ENCODE measurements at places on chromosomes 16 and 17. TPM values are rescaled to one million over a fixed set of nuclear protein-coding genes. Genes with fewer than 3 reads are reported as not detected.
A peak's percentile ranks its signal among the peaks of the same experiment; 100 is the strongest.

The SLC35G6 gene
- total RNA-seq: not detected

The PRSS27 gene
- total RNA-seq: 0.83 TPM

The NRN1L gene
- total RNA-seq: not detected

The STX1B gene
- 2.6 TPM for total RNA-seq

The KRT39 gene
- not detected for total RNA-seq

DNA sequence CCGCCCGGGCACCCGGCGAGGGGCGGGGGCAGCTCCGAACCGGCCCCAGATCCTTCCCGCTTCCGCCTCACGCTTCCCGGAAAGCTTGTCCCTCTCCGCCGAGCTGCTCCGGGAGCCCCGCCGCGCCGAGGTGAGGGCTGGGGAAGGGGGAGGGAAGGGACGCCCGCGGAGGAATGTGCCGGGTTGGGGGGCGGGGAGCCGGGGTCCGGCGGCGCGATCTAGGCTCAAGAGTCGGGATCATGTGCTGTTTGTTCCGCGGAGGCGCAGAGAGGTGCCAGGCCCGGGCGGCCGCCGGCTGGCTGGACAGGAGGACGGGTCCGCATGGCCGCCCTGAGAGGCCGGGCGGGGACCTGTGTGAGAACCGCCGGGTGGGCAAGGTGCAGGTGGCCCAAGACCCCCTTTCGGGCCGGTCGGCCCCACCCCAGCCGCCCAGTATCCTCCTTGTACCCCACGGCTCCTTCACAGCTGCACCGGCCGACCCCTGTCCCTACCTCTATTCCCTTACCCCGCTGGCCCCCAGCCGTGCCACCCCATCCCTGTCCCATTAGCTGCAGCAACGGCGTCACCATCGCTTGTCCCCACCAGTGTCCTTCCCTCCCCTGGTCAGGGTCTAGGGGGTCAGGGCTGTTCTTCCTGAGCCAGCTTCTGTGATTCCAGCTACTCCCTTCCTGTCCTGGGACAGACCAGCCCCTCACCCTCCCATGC lies 429 bp downstream of the KIF1C start:
- no peak for DNase-seq

DNA sequence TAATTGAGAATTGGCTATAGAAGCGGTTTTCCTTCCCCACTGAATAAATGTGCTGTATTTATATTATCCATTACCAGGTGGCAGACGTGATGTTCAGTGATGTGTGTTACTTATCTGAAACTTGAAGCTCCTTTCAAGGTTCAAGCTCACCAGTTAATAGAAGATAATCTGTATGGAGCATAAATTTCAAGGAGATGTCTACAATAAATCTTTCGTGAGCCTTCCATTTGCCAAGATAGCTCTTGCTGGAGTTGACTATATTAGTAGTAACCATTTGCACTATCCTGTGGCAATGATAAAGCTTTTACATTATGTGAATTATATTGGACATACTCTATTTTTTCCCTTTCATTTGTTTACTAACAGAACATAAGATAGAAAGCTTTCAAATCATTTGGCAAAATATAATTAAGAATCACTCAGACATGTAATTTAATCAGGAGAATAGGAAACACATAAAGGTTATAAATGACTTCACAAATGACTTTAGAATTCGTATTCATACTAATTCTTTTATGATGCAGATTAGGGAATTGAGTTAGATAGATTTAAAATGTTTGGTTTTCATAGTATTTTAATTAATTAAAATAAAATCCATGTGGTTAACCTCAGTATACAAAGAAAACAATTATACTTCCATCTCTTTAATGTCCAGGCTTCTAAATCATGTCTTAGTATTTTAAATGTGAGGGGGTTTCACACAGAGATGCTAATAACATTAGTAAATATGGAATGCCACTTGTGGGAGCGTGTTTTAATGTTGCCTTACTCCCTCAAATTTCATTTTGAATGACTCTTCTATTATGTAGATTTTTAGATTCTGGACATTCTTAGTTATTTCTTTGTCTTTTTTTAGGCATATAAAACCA lies 664.4 kb upstream of the CDH8 start:
- no peak for DNase-seq

DNA sequence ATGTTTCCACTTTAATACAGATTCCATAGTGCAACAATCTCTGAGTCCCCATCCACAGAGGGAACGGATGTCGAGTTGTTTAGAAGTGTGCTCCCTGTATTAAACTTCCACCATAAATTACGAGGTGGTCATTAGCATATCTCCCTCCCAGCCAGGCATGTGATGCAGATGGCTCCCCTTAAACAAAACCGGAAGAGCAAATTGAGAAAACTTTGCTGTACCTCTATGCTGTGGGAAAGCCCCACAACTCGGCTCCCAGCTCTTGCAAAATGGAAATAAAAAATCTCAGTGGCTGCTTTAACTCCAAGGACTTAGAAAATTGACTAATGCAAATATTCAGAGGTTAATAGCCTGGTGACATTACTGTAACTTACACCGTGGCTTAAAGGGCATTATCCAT lies 290.9 kb downstream of the MAF start:
- DNase-seq: no peak

GRCh38 chr16:66678337-66678736 lies 18.2 kb downstream of the CMTM4 start:
- no peak for DNase-seq

DNA sequence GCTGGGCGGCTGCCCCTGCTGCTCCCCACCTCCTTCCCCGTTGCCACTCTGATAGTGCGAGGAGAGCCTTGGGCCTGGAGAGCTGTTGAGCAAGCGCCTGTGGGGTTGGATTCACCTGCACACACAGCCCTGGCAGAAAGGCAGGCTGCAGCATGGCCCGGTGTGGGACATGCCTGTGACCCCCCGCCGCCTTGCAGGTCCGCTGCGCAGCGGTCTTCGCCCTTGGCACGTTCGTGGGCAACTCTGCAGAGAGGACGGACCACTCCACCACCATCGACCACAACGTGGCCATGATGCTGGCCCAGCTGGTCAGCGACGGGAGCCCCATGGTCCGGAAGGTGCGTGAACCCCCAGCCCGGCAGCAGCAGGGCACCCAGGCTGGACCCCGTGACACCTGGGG lies 106.8 kb upstream of the CHMP6 start:
- DNase-seq: no peak

- no peak for DNase-seq
Observed at GRCh38 chr16:83305092-83305491, 502.7 kb upstream of the HSBP1 start.

DNA sequence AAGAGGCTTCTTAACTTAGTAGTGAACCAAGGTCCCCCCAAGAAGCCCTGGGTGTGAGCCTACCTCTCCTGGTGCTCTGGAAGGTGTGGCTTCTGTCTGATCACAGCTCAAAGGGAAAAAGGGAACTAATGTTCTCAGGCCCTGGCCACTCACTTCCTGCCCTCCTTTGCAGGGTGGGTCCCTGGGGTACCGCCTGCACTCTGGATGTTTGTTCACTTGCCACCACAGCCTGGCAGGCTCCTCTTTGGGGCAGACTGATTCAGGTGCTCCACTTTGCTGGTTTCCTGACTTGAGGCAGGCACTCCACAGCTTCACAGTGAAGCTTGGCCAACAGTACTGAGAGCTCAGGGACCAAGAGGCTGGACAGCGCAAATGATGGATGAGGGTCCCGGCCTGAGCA lies 5.9 kb upstream of the MYO15A start:
- no peak for DNase-seq

- DNase-seq: peak; percentile 65
Observed at GRCh38 chr17:50148226-50149090, 2.0 kb downstream of the PPP1R9B start.

DNA sequence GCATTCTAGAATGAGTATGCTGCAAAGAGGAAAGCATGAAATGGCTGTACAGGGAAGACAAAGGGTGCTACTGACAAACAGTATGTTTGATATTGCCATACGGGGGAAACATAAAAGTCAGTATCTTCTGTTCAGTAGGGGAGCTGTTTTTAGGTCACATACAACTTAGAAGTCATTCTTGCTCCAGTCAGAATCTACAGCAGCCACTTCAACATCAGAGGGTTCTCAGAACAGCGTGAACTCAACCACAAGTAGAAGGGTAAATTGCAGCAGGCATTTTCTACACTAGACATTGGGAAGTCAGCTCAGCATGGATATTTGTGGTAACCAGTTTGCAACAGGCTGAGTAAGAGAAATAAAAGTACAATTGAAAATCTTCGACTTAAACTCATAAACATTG lies 1241.8 kb upstream of the GOT2 start:
- DNase-seq: no peak

- no peak for DNase-seq
Observed at GRCh38 chr16:87344165-87344930, 27.2 kb upstream of the C16orf95 start.

DNA sequence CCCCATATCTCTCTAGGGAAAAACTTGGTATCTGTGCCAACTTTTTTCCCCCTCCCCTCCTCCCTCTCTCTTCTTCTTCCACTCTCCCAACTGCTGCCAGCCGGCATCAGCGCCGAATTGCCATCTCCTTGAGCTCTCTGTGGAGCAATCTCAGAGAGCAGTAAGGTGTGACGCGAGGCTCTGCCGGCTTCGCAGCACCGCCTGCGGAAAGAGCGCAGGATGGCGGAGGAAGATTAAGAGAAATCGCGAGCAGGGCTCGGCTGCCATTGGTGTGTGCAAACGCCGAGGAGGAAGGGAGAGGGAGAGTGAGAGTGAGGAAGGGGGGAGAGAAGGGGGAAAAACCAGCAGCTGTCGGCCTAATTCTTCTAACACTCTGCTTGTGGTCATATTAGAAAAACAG lies 44.2 kb downstream of the NEUROD2 start:
- no peak for DNase-seq

- DNase-seq: no peak
Observed at GRCh38 chr16:88430524-88431446, 22.3 kb upstream of the ZFPM1 start.

DNA sequence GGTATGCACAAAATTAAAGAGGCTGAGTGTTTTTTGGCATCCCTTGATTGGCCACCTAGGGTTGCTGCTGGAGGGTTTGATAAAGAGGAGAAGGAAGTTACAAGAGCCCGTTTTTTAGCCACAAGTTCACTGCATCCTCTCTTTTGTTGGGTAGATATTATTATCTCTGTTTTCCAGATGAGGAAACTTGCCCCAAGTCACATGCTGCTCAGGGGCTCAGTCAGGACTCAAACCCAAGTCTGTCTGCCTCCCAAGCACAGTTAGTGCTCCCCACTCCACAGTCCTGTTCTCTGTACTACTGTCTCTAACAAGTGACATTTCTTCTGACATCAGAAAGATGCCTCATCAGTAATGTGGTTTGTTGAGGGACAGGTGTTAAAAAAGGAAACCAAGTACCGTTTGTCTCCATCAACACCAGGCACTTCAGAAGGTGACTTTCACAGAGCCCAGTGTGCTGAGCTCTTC lies 1.4 kb downstream of the NT5M start:
- no peak for DNase-seq

- no peak for DNase-seq
Observed at GRCh38 chr16:877242-878071, 76.9 kb upstream of the GNG13 start.

DNA sequence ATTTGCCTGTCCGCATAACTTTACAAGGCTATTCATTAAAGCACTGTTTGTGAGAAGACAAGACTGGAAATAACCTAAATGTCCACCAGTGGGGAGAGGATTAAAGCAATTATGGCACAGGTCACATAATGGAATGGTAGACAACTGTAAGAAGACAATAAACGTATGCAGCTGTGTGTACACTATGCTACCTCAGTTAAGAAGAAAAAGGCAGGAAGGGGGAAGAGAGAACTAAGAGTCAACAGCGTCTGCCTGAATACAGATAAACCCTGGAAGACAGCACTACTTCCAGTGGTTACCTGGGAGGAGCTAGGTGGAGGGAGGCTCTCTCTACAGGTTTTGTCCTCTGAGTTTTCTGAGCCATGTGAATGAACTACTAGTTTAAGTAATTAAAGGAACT lies 15.3 kb downstream of the CREBBP start:
- DNase-seq: no peak

GRCh38 chr17:59107306-59107670 lies 608 bp upstream of the TRIM37 start:
- DNase-seq: no peak

DNA sequence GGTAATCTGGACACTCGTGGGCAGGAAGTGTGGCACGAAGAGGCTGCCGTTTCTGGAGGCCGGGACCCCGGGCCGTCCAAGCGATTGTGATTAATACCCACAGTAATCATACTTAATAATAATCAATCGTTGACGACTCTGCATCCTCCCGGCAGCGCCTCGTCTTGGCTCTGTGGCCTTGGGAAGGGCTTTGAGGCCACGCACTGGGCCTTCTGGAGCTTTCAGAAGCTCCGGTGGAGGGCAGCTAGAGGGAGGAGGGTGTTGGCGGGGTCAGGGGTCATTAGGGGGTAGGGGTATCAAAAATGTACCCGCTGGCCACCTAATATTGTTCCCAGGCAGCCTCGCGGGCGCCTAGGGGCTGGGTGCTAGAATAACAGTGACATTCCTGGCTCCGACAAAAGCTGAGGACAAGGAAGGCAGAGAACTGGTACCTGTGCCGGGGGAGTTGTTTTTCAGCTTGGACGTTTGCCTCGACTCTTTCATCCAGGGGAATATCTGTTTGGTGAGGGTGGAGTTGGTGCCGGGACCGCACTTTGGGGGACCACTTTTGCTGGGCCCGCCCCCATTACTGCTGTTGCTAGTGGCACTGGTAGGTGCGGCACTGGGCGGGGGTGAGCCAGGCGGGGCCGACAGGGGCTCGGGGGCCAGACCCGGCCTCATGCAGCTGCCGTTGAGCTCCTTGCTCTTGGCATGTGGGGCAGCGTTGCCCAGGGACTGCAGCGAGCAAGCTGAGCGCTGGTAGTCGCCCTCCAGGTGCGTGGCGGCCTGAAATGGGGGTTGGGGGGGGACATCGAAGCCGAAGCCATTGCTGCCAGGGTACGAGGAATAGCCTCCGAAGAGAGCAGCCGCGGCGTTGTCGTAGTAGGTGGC lies 6.9 kb upstream of the HOXB2 start:
- no peak for DNase-seq

DNA sequence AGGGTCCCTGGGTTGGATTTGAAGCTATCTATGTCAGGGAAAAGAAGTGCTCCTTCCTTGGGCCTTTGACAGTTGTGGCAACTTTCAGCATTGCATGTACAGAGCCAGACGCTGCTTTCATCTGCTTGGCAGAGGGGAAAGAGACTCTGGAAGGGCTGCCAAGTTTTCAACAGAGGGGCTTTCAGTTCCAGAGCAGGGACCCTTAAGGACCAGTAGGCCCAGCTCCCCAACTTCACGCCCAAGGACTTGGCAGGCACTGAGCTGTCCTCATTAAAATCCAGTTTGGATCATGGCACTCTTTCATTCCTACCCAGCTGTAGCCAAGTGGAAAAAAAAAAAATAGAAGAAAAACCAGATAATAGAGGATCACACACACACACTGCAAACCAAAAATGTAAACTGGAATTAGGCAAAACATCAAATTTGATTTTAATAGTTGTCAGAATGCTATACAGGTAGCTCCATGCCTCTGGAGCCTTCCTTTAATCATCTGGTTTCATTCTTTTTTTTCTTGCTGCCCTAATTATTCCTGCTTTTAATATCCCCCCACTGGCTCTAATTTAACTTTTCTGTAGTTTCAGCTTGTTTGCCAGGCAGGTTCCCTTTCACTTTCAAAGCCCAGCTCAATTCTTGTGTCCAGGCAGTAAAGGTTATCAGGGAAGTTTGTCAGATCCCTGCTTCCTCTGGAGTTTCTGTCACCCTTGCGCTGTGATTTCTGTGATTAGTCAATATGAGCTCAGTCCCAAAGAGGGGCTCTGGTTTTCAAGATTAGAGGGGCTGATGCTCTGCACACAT lies 702.6 kb upstream of the CDH8 start:
- DNase-seq: no peak
